ENCODE measurements at places on chromosomes 2 and 18.

DNA sequence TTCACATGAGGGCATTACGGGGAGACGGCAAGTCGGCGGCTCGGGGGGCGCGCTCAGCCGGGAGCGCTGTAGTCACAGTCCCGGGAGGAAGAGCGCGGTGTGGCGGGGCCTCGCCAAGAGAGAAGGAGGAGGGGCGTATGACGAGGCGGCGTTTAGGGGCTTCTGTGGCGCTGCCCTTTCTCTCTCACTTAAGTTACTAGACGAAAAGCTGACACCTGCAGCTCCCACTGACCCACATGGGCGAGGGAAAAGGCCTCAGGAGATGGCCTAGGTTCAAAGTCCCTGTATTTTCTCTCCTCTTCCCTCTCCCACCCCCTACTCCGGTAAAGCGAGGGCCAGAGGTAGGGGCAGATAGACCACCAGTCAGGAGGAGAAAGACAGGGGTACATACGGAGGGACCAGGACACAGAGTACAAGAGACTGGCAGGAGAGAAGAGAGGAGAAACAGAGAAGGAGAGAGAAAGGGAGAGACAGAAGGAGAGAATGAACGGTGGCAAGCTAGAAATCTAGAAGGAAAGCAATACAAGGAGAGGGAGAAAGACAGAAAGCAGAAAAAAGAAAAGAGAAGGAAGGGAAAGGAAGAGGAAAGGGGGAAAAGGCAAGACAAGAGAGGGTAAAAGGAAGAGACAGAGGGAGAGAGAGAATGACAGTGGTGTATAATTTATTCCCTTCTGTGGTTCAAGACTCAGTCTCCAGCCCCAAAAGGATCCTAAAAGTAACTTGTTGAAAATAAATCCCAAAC lies 3.8 kb downstream of the SIX2 start:
- DNase-seq = no peak

- no peak for DNase-seq
Measured at GRCh38 chr2:18411626-18412025, 148.8 kb downstream of the RDH14 start.

- no peak for DNase-seq
Measured at GRCh38 chr2:28447943-28448792, 47.7 kb upstream of the PLB1 start.

DNA sequence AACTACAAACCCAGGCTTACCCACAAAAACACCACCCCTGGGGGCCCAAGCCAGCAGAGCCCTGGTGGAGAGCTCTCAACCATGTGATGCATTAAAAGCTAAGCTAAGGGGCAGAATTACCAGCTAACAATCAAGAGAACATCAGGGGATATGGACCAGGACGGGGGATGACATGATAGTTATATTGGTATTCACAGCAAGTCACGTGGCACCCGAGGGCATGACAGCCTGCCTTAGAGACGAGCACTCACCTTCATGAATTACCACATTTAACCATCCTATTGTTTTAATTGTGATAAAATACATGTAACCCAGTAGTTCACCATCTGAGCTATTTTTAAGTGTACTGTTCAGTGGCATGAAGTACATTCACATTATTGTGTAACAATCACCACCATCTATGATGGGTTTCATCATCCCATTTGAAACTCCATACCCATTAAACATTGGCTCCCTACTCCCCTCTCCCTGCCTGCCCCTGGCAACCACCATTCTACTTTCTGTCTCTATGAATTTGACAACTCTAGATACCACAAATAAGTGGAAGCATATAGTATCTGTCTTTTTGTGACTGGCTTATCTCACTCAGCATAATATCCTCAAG lies 245.6 kb downstream of the ANAPC1 start:
- DNase-seq = no peak

GRCh38 chr2:54871457-54872107 lies 148.1 kb downstream of the EML6 start:
- DNase-seq = no peak

GRCh38 chr18:34039201-34039600 lies 185.5 kb downstream of the NOL4 start:
- DNase-seq = no peak

DNA sequence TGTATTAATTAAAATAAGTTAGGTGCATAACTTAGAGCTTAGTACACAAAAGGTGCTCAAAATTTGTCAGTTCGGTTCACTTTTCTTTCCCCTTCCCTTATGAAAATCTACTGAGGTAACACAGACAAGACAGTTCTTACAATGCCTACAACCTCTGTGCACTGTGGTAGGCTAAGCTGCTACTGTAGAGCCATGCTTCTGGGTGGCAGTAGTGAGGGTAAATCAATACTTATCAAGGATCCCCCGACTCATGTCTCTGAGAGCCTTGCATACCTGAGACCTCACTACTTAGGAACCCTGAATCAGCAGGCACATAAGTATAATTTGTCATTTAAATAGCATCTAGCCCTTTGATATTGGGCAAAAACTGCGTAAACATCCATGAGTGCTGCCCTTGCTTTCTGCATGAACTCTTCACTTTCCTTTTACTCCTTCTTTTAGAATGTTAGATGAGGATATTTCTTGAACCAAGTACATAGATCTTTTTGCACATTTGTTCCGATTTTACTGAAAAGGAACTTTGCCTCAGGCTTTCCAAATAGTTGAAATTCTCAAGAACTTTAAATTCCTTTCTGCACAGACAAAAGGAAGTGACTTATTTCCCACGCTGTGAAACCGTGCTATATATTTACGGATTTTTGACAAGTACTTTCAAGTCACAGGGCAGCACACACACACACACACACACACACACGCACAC lies 234.4 kb downstream of the TRIB2 start:
- DNase-seq = no peak

DNA sequence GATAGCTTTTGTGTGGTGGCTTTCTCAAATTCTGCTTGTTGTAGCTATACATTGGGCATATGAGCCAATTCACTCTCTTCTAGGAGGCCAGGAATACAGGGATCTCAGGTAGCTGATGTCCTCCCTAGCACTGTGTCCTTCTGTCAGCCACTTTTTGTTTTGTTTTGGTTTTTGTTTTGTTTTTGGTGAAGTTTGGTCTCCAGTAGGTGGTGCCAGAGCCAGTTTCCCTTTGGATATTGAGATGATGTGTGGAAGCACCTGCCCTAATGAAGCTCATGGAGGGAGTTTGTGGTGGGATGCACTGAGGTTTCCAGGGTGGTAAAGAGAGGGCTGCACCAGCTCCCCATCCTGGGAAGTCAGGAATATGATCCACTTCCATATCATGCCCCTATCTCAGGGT lies 100.5 kb upstream of the VWC2L start:
- no peak for DNase-seq

DNA sequence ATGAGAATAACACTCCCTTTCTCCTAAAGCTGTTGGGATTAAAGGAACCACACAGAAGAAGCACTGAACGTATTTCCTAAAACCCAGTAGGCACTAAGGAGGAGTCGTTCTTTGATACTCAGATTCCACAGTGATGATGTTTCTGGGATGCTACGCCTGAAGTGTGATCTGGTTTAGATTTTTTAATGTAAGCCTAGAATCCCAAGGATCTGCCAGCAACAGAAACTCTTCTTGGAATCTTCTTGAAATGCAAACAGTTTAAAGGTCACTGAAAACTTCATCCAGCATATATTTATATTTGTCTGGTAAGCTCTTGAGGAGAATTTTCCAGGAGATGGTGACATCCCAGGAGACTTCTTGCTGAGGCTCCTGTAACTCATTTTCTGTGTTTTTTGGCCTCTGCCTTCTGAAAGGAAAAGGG lies 247.6 kb upstream of the TRIB2 start:
- DNase-seq = no peak

GRCh38 chr2:10487081-10487740 lies 39.1 kb upstream of the ODC1 start:
- DNase-seq = no peak

DNA sequence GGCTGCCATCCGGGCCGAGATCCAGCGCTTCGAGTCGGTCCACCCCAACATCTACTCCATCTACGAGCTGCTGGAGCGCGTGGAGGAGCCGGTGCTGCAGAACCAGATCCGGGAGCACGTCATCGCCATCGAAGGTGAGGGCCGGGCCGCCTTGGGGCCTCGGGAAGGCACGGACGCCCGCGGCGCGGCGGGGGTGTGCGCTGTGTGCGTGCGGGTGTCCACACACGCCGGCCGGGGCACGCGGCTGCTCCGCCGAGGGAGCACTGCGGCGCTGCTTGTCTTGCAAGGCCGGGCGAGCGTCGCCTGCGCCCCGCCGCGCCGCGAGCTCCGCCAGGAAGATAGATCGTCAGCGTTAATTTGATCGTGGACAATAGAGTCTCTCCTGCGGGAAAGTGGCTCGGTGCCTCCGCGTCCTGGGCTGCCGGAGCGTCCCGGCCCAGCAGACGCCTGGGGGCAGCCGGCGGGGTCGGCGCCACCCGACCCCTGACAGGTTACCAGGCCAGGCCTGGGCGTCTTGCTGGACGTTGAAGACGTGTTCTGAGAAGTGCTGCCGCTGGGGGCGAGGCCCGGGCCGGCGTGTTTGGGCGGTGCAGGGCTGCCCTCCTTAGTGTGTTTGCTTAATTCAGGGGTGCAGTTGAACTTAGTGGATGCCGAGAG lies 1.0 kb downstream of the AGAP1 start:
- DNase-seq = no peak

DNA sequence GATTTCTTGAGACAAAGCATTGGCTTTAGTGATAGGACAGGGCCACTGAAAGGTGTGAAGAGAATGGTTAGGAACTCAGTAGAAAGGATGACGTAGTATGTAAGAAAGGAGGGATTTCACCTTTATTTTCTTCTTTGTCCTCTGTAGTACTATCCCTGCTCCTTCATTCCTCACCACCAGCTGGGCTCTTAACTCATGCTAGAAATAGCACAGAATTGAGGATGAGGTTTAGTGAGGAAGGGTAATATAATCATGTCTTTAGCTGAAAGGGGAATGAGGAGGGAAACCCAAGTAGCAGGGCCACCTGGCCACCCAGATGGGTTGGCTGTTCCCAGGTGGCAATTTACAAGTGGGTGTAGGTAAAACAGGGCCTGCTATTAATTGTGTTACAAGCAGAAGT lies 15.2 kb downstream of the ACVR2A start:
- DNase-seq = no peak

- DNase-seq = no peak
Measured at GRCh38 chr2:131145040-131145439, 39.9 kb downstream of the PLEKHB2 start.

GRCh38 chr2:220931491-220931890 lies 640.6 kb downstream of the EPHA4 start:
- no peak for DNase-seq

DNA sequence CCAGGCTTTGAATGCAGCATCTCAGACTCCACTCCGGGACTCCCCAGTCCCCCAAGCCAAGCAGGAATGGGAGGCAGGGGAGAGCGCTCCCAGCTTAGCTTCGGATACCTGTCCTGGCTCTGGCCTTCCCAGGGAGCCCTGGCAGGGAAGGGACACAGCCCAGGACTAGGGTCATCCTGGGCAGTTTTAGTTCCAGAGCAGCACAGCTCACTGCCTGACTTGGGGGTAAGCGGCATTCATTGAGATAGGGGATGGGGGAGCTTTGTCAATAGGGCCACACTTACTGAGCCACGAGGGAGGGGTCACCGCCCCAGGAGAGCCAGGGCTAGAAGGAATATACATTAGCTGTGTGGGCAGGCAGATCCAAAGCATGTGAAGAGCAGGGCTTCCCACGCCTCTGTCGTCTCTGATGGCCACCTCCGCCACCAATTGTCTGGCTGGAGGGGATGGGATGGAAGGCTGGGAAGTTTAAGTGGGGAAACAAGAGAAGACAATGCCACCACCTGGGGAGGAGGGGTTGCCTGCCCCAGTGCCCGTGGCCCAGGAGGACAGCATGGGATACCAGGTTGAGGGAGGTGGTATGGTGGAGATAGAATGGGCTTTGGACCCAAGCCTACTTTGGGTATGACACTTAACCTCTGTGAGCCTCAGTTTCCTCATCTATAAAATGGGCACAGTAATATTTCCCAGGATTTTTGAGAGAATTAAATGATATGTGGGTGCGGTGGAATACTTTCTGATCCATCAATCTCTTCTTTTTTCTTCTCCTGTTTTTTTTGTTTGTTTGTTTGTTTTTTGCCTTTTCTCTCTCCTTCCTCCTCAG lies 40.2 kb downstream of the SCTR start:
- DNase-seq = no peak

GRCh38 chr2:112790305-112790704 lies 6.0 kb upstream of the IL1A start:
- DNase-seq = no peak

DNA sequence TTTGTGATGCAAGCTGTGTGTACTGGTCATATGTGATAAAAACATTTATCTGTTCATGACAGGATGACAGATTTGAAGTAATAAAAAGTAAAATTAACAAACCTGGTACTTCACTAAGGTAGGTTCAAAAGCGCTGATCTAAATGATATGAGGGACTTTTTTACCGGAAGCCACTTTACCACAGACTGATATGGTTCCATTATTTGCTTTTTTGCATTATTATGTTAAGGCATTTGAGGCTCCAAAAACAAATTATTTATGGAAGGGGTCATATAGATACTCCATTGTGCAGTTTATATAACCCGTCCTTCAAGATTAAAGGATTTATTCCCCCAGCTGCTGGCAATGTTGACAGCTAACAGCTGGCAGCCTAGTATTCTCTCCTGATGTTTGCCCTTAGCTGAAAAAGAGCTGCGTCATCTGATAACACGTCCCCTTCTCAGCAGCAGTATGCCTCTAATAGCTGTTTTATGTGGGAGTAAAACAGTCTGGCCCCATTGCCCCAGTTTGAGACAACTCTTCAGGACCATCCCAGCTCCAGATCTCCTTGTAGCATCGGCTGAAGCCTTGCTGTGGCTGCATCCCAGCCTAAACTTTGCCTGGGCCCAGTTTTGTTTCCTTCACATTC lies 84.8 kb upstream of the XIRP2 start:
- no peak for DNase-seq

DNA sequence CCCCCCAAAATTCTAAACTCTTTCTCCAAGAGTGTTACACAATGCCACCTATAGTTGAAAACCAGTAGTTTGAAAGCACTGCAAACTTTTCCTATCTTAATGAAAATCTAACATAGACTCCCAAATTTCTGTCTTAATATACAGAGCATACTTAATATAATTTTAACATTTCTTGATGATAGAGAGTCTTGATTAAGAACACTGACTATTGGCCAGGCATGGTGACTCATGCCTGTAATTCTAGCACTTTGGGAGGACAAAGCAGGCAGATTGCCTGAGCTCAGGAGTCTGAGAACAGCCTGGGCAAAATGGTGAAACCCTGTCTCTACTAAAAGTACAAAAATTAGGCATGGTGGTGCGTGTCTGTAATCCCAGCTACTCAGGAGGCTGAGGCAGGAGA lies 34.2 kb downstream of the ASXL2 start:
- DNase-seq = no peak

DNA sequence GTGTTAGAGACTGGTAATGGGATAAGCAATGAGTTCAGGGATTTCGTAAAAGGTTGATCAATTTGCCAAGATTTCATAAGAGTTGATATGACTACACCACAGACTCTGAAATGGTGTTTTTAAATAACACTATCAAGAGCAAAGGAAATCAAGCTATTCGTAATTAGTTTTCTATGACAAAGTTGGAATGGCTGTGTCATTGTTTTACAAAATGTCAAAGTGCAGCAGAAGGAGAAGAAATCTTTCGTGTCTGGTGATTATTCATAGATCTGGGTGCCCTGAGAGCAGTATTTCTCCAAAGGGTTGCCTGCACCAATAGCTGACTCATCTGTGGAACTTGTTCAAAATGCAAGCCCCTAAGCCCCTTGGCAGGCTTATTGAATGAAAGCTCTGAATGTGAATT lies 70.1 kb downstream of the NABP1 start:
- no peak for DNase-seq
